Activated CD4-positive, CD25-positive, alpha-beta regulatory T cell (primary cell): ENCODE measurements at places on chromosomes 6 and 20.

- peak; percentile 20 for DNase-seq
These were observed 290.6 kb upstream of the ZNF337 start for GRCh38 chr20:25987073-25987927.

- DNase-seq, result peak; percentile 15
These were observed 10.2 kb downstream of the UNC5CL start for GRCh38 chr6:41028561-41029412.

GRCh38 chr6:133969921-133970295 is 16.9 kb downstream of the TBPL1 start:
- no peak for DNase-seq

DNA sequence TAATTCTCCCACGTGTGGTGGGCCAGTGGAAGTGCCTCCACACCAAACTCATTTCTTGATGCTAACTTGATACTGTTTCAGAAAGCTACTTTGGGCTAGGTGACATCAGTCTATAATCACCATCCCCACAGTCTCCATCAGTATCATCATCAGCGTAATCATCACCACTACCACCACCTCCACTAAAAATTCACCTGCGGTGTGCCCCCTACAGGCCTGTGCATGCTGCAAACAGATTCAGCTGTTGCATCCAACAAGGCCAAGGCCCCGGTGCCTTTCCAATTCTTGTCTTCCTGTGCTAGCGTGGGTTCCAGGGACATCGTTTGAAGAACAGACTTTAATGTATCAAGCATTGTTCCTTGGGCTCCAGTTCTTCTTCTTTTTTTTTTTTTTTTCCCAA is 201.3 kb upstream of the EXOC2 start:
- DNase-seq, result no peak

GRCh38 chr6:7532232-7532631 is 9.2 kb upstream of the DSP start:
- no peak for DNase-seq

DNA sequence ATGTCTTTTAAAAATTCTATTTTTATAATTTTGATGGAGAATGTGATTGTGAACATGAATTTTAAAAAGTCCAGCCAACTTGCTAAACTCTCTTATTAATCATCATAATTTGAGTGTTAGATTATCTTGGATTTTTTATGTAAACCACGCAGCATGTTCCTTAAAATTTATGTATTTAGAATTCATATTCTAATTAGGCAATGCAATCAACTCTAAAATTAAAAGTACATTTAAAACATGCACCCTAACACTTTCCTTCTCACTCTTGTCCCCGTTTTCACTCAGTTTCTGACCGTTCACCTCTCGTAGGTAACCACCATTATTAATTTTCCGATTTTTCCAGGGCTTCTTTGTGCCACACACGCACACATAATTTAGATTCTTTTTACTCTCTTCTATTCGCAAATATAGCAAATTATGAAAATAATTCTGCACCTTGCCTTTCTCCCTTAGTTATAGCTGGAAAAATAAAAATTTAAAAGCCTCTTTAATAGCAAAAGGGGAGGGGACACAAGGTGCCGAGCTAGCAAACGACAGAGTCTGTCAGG is 329 bp upstream of the ZKSCAN3 start:
- no peak for DNase-seq

- no peak for DNase-seq
These were observed 3.7 kb upstream of the FAXC start for GRCh38 chr6:99353126-99353525.

- DNase-seq, result no peak
These were observed 85.6 kb downstream of the UBE3D start for GRCh38 chr6:82980086-82980485.

GRCh38 chr6:87407561-87407900 is 241 bp upstream of the CFAP206 start:
- DNase-seq, result no peak

- DNase-seq, result no peak
These were observed 79.4 kb downstream of the ASXL1 start for GRCh38 chr20:32437391-32438074.

DNA sequence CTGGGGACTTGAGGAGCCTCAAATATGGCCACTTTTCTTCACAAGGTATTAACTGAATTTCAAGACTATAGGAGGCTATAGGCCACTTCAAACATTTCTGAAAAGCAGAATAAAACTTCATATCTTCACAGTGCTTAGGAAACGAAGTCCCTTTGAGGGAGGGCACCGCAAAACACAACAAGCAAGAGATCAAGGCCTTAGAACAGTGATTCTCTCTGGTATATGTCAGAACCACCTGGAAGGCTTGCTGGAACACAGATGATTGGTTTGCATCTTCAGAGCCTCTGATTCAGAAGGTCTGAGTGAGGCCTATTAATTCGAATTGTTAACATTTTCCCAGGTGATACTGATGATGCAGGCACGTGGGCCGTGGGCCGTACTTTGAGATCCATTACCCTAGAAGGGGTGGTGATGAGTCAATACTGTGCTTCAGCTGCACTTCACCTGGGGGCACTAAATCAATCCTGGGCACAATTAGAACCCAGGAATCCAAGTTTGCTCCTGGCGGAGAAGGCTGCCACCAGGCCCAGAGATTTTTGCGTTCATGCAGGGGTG is 10.7 kb downstream of the SUN5 start:
- DNase-seq, result no peak
